ENCODE measurements at places on chromosomes 7 and 10.

DNA sequence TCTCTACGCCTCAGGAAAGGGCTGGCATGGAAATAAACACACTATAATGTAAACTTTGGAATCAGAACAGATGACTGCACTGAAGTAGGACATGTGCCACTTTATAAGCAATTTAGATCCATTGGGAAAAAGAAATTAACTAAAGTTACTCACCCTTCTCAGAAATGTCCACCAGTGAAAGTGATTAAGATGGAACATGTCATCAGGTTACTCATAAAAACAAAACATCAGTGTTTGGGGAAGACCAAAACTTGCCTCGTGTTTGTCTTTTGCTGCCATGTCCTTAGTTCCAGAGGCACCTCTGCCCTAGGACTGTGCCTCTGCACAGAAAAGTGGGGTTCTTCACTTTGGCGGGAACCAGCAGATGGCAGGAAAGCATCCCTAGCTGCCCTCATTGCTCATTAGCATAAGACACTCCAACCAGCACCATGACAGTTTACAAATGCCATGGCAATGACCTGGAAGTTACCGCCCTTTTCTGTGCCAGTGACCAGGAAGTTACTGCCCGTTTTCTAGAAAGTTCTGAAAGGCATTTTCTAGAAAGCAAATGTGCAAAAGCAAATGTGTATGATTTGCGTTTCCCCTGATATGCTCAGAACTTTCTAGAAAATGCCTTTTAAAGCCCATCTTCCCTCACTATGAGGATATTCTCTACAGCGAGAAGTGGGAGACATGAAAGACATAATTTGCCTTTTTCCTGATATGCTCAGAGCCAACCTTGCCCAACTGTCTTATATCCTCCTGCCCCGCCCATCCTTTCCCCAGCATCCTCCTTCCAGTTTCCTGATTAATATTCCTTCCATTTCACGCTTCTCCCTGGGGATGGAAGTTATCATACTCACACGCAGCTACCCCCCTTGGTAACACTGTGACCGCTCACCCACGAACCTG is 258.2 kb downstream of the USP6NL start:
- no peak for DNase-seq

DNA sequence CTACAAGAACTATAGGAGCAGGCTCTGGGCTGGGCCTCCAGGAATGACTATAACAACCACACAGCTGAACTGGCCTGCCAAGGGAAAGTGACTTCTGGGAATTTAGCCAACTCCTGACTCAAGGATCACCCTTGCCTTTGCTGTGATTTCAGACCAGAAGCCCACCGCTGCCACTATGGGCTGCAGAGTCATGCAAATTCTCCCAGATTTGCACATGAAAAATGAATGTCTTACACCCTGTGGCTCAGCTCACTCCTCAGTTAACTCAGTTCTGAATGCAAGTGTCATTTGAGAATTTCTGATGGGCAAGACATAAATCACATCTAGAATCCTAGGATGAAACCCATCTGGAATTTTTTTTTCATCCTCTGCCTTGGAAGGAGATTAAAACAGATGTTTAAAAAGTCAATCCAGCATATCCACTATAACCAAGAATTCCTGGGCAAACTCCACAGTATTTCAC is 186.5 kb upstream of the BET1 start:
- DNase-seq: peak; percentile 84

DNA sequence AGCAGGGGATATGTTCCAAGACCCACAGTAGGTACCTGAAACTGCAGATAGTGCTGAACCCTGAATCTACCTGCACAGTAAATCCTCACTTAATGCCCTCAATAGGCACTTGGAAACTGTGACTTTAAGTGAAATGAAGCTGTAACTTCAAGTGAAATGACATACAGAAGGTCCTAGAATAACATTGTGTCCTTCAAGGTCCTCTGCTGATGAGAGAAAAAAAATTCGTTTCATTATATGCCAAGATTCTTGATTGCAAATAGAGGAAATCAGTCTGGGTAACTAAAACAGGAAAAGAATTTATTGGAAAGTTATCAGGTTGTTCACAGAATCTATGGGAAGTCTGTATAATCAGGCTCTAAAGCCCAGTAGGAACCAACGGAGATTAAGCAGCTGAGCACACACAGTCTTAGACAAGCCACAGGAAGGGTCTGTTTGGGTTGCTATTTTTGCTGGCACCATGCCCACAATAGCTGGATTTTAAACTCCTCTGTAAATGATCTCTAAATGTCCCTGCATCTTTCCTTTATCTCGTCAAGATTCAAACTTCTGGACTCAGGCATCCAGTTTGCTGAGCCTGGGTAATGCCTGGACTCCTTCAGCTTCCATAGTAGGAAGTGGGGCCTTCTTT is 57.5 kb downstream of the EXOC4 start:
- DNase-seq: no peak

- no peak for DNase-seq
Measured at GRCh38 chr10:110274072-110274627, 30.6 kb downstream of the SMNDC1 start.

- DNase-seq: peak; percentile 44
Measured at GRCh38 chr10:12795315-12796110, 206.0 kb downstream of the CCDC3 start.

DNA sequence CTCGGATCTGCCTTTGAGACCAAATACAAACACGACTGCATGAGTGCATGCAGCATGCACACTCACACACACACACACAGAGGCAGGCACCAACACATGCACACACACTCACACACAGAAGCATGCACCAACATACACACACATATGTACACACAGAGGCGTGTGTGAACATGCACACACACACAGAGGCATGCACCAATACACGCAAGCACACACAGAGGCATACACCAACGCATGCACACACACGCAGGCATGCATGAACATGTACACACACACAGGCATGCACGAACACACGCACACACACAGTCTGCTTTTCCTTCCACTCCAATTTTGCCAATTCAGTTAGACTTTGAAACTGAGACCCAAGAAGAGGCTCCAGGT is 67.3 kb upstream of the COL13A1 start:
- DNase-seq: no peak

DNA sequence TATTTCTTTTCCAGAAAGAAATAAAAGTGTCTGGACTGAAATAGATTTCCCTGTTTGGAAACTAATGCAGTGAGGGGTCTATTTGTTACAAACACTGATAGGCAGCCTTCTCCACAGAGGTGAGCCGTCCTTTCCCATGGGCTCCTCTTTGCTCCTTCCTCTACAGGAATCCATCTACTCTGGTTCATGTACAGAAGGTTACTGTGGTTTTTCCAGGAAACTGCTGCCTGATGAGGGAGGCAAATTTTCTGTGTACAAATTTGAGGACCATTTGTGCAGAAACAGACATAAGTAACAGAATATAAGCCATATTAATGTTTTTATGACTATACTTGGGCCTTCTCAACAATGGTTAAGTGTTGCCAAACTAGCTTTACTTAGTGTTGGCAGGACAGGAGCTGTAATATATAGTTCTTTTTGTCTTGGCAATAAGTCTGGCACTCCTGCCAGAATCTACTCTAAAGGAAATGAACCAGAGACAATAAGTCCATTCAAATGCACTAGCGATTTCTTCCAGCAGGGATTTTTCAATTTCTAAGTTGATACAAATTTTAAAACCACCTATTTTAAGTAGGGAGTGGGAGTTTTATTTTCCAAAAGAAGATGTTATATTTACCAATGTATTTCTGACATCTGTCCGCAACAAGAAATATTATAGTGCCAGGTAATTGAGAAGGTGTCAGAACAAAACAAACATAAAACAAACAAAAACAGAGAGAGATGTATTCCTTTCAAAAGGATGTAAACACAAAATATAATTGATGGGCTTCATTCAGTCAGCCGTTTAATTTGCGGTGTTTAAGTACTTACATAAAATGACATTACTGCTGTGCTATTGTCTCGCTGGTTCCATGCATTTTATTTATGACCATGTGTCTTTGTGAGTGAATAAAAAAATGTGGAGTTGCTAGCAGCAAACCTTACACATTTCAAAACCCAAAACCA is 91.0 kb upstream of the NFE2L3 start:
- peak; percentile 52 for DNase-seq

DNA sequence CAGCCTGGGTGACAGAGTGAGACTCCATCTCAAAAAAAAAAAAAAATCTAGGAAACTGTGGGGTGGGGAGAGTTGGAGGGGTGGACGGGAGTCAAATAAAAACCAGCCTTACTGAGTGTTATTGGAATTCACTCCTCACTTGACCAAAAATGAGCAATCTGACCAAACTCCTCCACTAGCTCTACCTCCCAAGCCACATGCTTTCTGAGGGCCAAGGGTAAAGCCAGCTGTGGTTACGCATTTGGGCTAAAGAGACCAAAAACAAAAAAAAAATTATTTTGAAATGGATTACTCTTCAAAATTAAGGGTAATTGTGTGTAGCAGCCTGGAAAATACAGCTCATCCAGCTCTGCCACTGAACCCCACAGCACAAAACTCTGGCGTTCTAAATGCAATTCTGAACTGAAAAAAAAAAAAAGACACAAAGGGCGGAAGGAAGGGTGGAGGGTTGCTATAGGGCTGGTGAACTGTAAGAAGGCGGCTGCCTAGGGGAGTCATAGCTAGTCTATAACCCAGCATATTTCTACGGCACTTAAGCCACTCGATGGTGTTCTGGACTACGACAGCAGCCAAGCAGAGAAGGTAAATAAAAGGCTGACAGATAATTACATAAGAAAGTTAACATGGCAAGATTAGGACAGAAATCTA is 7.8 kb downstream of the ELMO1 start:
- DNase-seq: no peak

- no peak for DNase-seq
Measured at GRCh38 chr7:30201161-30201666, 66.4 kb downstream of the MTURN start.

GRCh38 chr10:119409906-119410305 is 132.6 kb downstream of the RGS10 start:
- peak; percentile 80 for DNase-seq

- DNase-seq: no peak
Measured at GRCh38 chr10:131099028-131099726, 212.3 kb downstream of the TCERG1L start.

Data from right hindlimb (tissue), 1 donor.